ENCODE measurements at places on chromosomes 5 and 9.

DNA sequence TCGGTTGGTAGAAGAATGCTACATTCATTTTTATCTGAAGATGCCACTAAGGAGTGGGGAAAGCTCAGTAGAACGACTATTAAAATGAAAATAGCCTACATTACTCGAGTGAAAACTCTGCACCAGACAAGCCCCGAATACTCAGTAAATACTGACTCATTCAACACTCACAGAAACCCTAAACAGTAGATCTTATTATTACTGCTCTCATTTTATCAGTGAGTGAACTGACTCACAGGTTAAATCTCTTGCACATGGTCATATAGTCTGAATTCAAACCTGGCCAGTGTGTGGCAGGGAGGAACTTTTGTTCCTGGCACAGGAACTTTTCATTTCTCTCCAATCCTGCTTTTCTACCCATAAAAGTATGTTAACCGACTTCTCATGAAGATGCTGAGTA lies 9.6 kb upstream of the PAPPA start:
- no peak for DNase-seq

GRCh38 chr5:50763351-50763750 lies 96.9 kb downstream of the PARP8 start:
- DNase-seq, result no peak

- DNase-seq, result no peak
Measured at GRCh38 chr9:114499941-114500696, 5.2 kb downstream of the WHRN start.

GRCh38 chr5:67164856-67165525 lies 31.6 kb downstream of the CD180 start:
- no peak for DNase-seq

DNA sequence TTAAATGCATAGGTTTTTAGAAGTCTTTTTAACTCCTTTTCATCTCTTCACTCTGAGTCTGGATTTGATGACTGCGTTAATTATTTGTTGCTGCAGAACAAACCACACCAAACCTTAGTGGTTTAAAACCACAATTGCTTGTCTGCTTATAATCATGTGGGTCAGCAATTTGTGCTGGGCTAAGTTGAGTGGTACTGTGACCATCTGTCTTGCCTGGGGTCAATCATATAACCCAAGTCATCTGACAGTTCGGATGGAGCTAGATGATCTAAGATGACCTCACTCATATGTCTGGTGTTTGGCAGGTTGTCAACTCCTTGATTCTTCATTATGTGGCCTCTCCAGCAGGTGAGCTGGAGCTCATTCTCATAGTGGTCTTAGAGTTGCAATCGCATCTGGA lies 219.1 kb upstream of the ELAVL2 start:
- DNase-seq, result no peak

DNA sequence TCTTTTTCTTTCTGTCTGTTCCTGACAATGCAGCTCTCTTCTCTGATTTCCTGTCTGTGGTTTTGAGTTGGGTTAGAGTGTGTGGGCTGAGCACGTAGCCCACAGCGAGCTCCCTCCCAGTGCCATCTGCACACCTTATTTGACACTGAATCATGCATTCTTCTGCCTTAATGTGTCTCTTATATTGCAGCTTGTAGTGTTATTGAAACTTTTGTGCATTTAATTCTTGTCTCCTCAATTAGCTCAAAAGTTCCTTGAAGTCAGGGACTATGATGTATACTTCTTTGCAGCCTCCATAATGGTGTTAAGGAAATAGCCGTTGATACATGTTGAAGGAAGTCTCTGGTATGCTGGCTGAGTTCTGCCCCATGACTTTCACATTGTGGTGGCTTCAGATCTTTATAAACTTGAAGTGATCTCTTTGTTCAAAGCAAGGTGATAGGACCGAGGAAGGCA lies 576.2 kb upstream of the CLINT1 start:
- DNase-seq, result no peak

GRCh38 chr9:70444904-70445303 lies 30.4 kb upstream of the KLF9 start:
- DNase-seq, result no peak

GRCh38 chr9:90140131-90140818 lies 502.3 kb downstream of the DIRAS2 start:
- no peak for DNase-seq

GRCh38 chr9:114459464-114459863 lies 45.8 kb downstream of the WHRN start:
- DNase-seq, result no peak
